Fibroblast of skin of left biceps (primary cell): ENCODE measurements at places on chromosomes 1 and 21.
A peak's percentile ranks its signal among the peaks of the same experiment; 100 is the strongest.

DNA sequence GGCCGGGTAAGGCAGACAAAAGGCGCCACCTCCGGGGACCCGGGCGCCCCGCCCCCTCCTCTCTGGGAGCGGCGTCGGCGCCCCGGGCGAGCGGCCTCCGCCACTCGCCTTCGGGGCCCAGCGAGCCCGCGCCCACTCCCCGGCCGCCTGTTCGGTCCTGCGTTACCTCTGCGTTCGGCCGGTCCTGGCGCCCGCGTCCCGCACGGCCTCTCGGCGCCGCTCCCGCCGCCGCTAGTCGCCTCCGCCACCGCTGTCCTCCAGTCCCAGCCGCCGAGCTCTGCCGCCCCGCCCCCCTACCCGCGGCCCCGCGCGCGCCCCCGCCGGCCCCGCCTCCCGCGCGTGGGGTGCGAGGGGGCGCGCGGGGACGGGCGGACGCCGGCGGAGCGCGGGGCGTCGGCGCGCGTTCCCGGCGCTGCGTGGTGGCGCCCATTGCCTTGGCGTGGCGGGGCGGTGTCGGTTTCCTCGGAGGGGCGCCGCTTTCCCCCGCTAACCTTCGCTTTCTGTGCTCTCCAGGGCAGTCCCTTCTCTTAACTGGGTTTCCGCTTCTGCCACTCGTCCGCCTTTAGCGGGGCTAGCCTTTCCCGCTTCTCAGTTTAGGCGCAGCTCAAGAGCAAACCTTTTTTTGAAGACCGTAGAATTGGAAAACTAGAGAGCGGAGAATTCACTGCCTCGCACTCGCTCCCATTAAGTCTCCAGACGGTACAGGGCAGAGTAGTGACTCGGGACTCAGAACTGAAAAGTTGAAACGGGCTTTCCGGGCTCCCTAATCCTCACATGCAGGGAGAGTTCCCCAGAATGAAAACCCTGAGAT lies at the start of gene HP1BP3:
Gene HP1BP3, minus strand, starts transcription at position 279 of the 811 bp plus-strand sequence. CDS start 6,867 bp downstream, outside the sequence.
- DNase-seq = peak; percentile 35

GRCh38 chr1:31703431-31704270 lies at the start of gene COL16A1:
Gene COL16A1, minus strand, starts transcription at chr1:31704017. Its CDS starts 1,824 bp downstream, at chr1:31702193.
- peak; percentile 71 for DNase-seq

GRCh38 chr1:45205011-45205909 lies 1.1 kb downstream of the ZSWIM5 start:
- DNase-seq = no peak

DNA sequence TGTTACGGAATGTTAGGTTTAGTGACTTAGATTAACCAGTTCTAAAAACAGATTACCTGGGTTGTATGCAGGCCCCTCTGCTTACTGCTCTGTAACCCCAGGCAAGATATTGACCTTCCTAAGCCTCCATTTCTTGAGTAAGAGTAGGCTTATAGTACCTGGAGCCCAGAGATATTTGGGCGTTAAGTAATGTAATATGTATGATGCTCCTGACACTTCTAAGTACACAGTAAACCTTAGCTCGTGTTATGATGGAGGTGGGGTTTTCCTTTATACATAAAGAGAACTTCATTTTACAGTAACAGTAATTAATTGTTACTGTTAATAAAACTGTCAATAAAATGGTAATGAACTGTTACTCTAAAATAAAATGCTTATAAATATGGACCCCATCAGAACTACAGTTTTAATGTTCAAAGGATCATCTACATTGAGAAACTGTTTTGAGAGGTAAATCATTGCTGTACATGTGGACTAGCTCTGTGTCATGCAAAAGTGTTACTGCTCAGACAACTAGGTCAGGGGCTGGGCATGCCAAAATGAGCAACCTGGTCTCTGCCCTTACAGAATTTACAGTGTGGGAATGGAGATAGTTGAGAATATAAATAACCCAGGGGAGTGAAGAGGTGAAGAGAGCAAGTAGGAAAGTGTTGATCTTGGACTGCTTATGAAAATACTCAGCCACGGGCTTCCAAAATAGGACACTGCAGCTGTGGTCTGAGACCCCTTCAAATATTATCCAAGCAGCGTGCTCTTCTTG lies 26.6 kb downstream of the LRRC8C start:
- no peak for DNase-seq

DNA sequence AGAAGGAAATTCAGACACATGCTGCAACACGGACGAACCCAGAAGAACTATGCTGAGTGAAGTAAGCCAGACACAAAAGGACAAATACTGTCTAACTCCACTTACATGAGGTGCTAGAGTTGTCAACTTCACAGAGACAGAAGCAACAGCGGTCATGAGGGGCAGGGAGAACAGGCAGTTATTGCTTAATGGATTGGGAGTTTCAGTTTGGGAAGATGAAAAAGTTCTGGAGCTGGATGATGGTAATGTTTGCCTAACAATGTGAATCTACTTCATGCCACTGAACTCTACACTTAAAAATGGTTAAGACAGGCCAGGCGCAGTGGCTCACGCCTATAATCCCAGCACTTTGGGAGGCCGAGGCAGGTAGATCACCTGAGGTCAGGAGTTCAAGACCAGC lies 12.1 kb downstream of the PARP1 start:
- DNase-seq = no peak
